ENCODE measurements at places on chromosomes 5 and 9.

- DNase-seq, result no peak
Measured at GRCh38 chr5:127581450-127581849, 64.0 kb downstream of the PRRC1 start.

DNA sequence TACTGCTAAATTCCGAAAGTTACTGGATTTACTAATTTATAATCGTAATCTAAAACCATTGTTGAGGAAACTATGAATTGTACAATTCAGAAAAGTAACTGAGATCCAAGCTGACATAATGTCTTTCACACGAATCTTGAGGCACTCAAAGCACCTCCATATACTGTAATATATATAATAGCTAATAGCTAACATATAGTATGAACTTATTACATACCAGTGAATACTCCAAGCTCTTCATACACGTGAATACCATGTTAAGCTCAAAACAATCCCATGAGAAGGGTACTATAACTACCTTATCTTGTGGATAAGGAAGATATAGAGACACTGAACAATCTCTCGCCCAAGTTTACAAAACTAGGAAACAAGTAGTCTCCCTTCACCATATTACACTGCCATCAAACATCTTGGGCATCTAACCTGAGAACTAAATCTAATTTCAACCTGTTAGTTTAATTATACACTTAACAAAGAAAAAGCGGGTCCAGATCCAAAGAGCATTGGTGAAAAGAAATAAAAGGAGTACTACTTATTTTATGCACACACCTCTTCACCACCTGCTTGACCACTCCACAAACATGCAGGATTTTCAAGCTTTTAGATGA, 1.0 kb downstream of the NUDCD2 start:
- no peak for DNase-seq

DNA sequence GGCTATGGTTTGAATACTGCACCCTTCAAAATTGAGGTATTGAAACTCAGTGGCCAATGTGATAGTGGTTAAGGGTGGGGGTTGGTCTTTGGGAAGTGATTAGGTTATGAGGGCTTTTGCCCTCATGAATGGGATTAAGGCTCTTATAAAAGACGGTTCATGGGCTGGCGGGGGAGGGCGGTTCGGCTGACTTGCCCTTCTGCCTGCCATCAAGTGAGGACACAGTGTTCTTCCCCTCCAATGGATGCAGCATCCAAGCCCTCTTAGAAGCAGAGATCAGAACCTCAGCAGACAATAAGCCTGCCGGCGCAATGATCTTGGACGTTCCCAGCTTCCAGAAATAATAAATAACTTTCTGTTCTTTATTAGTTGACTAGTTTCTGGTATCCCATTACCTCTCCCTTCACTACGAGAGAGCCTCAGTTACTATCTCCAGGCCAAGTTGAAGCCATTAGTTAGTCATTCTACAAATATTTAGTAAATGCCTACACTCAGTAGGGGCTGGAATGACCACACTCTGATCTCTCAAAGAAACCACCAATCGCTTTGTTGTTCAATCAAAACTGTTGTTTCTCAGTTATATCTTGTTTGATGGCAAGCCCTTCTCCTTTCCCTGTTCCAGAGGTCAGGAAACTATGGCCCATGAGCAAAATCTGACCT, 219.3 kb downstream of the TSSK1B start:
- no peak for DNase-seq

DNA sequence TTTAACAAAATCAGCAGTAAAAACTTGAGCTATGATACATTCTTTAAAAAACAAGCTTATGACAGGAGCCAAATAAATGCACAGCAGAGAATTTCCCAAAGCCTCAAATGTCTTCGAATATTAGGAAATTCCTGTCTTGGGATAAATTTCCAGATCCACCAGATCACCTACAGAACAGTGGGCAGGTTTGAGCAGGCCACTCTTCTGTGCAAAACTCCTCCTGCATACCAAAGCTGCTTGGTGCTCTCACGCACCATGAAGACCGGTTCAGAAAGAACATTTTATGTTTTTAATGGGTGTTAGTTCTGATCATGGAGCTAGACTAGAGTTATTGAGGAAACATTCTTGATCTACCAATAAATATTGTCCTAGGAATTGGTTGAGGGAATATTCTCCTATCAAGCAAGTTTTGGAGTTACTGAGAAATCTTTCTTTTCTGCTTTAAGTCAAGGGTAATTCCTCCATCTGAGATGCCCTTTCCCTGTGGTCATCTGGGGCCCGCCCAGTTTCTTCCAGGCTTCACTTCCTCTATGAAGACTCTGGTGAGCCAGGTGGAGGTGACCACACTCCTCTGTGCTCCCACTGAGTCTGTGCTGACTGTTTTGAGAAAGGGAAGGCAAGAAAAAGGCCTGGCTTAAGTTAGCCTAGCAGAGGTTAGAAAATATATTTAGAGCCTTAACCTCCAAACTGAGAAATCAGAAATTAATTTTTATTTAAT, 17.9 kb downstream of the TNFSF15 start:
- DNase-seq, result no peak

DNA sequence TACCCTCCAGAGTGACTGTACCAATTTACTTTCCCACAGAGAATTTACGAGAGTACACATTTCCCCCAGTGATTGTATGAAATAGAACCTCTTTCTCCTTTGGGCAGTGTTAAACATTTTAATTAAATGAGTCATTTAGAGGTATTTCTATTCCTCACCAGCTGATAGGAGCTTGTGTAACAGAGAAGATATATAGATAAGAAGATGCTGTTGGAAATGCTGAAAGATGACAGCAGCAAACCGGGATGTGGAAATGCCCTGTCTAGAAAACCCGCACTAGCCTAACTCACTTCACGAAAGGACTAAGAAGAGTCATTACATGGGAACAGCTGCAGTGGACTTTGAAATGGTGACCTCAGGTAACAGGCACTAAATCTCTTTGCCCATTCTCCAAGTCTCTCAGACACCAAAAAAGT, 68.3 kb downstream of the LPAR1 start:
- no peak for DNase-seq

DNA sequence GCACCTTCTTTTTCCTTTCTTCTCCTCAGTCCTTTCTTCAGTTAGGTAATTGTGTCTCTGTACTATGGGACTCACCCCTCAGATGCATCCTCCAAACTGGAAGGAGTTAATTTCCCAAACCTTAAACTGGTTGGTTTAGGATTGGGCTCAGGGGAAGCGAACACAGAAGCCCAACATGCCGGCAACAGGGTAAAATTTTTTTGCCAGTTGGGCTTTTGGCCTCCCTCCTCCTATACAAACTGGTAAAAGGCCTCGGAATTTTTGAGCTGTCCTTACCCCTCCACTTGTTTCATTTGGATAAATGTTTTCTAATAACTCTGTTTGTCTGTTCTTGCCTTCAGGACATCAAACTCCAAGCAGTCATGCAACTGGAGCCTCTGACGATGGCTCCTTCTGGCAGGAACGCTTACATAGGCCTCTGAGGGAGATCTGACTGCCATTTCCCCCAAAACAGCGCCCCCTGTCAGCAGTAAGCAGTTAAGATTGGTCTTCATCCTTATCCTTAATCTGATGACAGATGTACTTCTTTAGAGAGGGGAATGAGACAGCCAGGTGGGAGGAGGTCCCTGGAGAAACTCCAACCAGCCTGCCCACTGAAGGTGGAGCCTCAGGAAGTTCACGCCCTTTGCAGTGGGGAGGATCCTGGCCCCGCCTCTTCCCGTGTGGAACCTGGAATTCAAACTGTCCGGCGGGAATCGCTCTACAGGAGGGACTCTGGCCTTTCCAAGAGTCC, 57.8 kb upstream of the SPINK5 start:
- DNase-seq, result no peak

DNA sequence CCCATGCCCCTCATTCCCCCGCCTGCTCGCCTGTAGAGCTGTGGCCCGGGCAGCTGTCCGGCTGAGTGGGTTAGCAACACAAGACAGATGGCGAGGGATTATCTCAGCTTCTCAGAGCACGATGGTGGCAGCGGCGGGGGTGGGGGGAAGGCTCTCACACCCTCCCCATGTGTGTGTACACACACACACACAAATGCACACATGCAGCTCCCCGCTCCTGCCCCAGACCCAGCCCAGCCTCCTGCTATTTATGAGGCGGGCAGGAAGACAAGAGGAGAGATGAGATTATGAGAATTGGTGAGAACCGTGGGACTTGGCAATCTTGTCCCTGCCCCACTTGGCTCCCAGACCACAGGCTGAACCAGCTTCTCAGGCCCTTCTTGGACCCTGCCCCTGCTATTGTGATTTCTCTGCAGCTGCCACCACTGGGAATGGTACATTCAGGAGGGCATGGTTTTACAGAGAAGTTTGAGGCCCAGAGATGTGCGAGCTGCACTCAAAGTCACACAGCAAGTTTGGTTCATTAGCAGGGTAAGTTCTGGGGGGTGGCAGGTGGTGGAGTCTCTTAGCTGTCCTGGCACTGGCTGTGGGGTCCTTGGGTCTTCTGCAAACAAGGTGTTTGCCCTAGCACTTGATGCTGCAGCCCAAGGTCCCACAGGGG, 51.0 kb upstream of the PSD2 start:
- DNase-seq, result no peak

DNA sequence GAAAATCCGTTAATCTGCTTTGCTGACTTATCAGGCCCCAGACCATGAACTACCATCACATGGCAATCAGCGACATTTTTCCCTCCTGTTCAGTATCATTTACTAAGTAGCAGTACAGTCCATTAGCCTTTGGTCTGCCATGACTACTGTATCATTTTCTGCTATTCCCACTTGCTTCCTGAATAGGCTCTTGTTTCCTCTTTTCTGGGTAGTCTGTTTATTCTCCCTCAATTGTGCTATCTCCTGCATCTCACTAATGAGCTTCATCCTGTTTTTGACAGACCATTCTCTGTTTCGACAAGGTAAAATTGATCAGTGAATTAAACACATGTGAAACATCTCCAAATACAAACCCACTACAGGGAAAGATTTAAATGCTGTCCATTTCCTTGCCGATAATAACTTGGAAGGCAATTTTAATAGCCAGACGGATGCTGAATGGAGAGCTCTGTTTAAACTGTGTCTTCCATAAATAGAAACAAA, 263.5 kb upstream of the ANKRD55 start:
- DNase-seq, result no peak
